ENCODE measurements at places on chromosomes 12 and 14.

- DNase-seq: no peak
Measured at GRCh38 chr14:90567991-90568390, 171.2 kb downstream of the CALM1 start.

DNA sequence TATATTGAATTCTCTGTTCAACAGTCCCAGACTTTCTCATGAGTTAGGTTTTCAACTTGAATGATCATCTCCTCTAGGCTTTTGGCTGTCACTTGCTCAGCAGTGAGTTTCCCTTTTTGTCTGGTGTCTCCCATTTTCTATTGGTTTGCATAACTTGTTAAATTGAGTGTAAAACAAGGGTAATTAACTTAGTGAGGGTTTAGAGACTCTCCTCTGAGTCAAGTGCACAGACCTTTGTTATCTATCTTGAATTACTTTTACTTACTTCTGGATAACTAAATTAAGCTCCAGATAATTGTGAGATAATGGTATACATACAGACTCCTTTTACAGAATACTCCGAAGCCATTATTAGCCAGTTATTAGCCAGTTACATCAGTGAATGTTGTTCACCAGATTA is 22.0 kb downstream of the MLXIP start:
- no peak for DNase-seq

- DNase-seq: no peak
Measured at GRCh38 chr12:86196465-86196864, 59.7 kb downstream of the MGAT4C start.

GRCh38 chr14:21796916-21797315 is 123.3 kb upstream of the OR4E1 start:
- DNase-seq: no peak

DNA sequence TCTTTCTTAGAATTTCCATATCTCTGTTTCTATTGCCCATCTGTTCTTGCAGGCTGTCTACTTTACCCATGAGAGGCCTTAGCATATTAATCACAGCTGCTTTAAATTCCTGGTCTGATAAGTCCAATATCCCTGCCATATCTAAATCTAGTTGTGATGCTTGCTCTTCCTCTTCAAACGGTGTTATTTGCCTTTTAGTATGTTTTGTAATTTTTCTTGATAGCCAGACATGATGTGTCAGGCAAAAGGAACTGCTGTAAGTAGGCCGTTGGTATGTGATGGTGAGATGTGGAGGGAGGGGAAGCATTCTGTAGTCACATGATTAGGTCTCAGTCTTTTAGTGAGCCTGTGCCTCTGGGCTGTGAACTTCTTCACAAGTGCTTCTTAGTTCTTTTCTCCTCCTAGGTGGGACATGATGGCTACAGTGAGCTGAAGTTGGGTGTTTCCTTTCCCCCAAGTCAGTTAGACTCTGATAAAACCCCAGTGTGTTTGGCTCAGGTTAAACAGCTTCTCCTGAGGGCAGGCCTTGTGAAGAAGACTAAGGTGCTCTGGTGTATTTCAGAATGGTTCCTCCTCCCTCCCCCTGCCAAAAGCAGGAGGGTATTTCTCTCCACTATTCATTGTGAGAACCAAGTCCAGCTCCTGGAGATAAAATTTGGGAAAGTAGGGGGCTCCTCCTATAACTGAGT is 195.9 kb upstream of the PARP11 start:
- no peak for DNase-seq

- no peak for DNase-seq
Measured at GRCh38 chr12:50056639-50056976, 788 bp upstream of the ASIC1 start.

DNA sequence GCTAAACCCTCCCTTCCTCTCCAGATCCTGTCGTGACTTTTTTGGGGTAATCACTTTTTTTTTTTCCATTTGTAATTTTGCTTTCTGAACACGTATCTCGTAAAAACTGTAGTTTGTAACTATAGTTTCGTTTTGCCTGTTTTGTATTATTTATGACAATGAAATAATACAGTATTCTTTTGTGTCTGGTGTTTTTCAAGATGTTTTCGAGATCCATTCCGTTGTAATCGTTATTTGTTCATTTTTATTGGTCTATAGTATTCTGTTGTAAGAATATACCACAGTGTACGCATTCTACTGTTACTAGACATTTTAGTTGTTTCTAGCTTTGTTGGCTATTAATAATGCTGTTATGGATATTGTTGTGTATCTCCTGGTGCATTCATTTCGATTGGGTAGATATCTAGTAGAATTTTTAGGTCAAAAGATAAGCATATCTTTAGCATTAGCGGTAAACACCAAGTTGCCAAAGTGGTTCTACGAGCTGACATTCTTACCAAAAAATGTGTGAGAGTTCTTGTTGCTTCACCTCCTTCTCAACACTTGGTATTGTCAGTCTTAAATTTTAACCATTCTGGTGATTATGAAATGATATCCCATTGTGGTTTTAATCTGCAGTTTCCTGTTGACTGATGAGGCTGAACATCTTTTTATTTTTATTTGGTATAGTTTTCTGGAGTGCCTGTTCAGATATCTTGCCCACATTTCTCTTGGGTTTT is 92.3 kb upstream of the EVL start:
- DNase-seq: no peak

- DNase-seq: no peak
Measured at GRCh38 chr12:65462484-65462883, 184.0 kb downstream of the MSRB3 start.

DNA sequence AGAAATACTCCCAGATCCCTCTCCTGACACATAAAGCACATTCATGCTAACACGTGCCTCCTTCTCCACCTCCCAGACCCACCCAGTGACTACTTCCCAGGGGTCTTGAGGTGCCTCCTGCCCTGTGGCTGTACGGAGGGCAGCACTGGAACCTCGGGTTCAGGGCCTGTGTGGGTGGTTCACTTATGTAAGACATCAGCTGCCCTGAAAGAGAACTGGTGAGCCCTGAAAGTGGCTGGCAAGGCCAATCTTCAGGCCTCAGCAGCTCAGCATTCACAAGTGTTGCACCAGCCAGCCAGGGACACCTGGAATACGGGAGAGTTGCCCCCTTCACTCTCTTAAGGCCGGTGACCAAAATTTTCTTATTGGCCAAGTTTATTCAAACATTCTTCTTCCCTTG is 38.9 kb upstream of the NTF3 start:
- no peak for DNase-seq

GRCh38 chr12:107493666-107494065 is 191.9 kb upstream of the PWP1 start:
- no peak for DNase-seq

DNA sequence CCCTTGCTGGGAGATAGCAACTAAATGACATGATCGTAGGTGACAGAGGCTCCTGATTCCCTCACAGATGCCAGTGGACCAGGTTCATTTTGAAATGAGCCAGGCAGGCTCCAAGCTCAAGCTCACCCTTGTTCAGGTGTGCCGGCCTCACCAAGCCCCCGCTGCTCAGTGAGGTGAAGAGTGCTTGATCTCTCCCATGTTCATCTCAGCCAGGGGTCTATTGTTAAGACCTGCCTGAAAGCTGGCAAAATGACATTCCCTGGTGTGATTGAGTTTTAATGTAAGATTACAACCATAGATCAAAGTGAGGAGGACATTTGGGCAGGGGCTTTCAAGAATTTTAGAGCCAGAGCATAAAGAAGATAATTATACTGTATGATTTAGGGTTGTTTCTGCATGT is 497.9 kb downstream of the EGLN3 start:
- no peak for DNase-seq

- DNase-seq: no peak
Measured at GRCh38 chr14:43503508-43503907, 1003.6 kb downstream of the FSCB start.

- DNase-seq: no peak
Measured at GRCh38 chr12:71503579-71504391, 64.2 kb downstream of the LGR5 start.

DNA sequence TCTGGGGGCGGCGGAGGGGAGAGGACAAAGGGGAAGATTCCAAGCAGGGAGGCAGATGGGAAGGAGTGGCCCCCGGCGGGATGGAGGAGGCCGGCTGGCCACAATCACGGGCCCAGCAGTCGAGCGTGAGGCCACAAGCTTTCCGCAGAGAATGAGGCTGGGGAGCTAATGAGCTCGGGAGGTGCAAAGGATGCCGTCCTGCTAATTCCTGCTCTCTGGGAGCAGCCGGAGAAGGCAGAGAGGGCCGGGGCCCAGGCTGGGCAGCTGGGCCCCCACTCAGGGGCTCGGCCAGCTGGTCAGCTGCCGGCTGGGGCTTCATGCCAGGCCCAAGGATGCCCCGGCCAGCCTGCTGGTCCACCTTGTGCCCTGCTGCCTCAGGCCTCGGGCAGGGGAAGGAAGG is 98.1 kb upstream of the LHX5 start:
- no peak for DNase-seq

GRCh38 chr14:98964171-98964570 is 307.8 kb downstream of the BCL11B start:
- no peak for DNase-seq

GRCh38 chr14:90536511-90537191 is 139.8 kb downstream of the CALM1 start:
- DNase-seq: no peak

DNA sequence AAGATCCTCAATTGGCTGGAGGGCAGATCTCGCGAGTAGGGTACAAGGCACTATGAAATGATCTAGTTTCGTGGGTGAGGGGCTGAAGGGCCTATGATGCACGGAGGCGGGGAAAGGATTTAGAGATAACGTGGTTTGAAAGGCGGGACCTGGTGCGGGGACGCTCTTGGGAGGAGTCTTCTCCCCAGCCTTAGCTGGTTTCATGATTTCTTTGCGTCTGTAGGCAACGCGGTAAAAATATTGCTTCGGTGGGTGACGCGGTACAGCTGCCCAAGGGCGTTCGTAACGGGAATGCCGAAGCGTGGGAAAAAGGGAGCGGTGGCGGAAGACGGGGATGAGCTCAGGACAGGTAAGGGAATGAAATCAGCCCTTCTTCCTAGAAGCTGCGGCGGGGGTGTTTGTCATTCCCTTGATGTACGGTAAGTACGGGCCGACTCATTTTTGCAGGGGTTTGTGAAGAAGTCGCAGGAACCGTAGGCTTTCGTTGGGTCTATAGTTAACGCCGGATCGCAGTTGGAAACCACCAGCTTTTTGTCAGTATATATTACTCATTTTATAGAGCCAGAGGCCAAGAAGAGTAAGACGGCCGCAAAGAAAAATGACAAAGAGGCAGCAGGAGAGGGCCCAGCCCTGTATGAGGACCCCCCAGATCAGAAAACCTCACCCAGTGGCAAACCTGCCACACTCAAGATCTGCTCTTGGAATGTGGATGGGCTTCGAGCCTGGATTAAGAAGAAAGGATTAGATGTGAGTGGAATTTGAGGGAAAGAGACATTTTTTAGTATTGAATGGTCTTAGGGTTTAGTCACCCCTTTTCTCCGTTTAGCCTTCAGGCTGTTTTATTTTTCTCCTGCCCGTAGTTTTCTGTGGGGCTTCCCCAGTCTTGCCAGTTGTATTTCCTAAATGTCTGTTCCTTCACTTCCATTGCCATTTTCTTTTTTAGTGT is 602 bp downstream of the APEX1 start:
- no peak for DNase-seq

GRCh38 chr14:64401949-64402348 is 13.8 kb downstream of the MTHFD1 start:
- DNase-seq: no peak

GRCh38 chr12:108995370-108995992 is 25.4 kb downstream of the SVOP start:
- no peak for DNase-seq

DNA sequence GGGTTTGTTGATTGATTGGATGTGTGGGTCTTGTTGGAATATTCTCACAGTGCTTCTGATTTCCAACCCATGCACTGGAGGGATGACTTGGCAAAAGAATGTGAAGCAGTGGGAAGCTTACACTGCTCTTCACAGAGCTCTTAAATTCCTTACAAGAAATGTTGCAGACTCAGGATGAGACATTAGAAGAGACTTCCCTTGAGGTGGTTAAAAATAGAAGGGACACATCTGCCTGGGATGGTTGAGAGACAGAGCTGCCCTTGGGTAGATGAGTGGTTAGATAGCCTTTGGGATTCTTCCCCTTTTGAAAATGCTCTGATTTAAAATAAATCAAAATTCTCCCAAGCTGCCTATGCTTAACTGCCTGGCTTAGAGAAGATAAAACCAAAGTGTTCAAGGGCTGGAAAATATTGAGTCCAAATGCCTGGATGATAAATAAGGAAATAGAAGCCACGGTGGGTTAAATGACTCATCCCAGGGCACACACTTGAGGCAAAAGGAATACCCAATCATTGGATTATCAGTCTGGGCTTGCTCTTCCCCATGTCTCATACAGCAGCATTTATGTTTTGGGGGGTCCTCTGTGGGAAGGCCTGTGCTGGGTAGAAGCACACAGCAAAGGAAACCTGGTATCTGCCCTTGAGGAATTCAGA is 264.3 kb downstream of the AKAP6 start:
- DNase-seq: no peak

DNA sequence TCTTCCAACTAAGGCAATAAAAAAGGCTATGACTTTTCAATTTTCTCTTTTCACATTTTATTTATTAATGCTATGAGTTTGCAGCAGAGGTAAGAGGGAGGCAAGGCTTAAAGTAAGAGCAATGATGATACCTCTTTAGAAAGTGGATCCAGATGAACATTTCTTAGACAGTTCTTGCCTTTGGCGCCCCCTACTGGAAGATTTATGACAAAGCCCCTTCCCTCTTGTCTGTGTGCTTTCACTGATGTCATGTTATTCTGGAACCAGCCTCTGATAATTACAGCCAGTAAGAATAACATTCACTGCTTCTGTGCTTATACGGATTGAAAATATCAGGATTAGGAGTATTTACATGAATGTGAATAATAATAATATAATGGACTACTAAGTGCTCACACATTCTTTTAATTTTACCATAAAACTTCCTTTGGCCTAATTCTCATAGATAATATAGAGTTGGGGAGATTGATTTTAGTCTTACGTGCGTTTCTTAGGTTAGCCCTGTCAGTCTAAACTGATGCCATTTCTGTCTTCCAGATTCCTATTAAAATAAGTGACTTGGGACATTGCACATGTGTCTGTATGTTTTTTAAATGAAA is 1929.9 kb upstream of the SEL1L start:
- DNase-seq: no peak

DNA sequence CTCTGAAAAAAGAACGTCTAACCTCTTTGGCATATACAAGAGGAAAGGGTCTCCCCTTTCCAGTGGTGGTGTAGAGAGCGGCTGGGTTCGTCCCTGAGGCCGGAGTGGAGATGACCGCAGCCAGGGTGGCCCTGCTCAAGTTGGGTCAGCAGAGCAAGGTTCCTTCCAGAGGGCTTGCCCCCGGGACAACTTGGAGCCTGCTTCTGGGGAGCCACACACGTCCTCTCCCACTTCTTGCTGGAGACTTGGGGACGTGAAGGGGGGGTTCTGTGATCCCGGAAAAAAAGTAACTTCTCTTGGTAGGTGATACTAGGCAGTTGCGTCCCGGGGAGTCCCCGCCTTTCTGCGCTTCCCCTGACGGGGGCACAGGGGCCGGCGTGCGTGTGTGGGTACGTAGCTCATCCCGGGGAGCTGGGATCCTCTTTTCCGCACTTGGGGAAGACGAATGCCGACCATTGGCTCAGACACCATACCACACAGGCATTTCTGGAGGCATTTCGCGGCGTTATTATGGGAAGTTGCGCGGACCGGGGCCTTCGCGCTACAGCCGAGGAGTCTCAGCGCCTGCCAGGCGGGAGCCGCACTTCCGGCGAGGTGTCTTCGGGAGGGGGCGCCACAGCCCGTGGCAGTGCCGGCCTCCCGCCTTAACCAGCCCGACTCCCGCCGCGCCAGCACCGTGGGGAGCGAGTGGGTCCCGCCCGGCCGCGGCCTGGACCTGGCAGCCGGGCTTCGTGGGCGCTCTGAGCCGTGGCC is 14.8 kb upstream of the PAX9 start:
- DNase-seq: no peak
